GM23248 (cell line): ENCODE measurements at places on chromosomes 2 and 18. TPM values are rescaled to one million over a fixed set of nuclear protein-coding genes. Genes with fewer than 3 reads are reported as not detected.

GRCh38 chr18:11114653-11115052 lies 34.7 kb downstream of the PIEZO2 start:
- no peak for DNase-seq

GRCh38 chr2:38074058-38074763 lies 1.7 kb downstream of the CYP1B1 start:
- DNase-seq = no peak

DNA sequence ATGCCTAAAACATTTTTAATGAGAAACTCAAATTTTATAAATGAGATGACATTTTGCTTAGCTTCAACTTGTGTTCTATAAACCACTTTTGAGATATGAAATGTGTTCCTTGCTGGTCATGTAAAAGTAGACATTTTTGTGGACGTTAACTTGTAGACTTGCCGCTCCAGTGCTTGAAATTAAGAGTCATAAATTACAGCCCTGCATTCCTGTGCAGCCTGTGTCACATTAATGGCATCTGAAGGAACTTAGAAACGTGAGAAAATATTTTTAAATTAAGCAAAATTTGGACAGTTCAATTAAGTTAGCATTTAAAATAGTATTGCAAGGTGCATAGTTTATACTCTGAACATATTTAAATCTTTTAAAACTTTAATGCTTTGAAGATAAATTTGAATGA lies 98.3 kb upstream of the LDLRAD4 start:
- no peak for DNase-seq

- no peak for DNase-seq
Observed at GRCh38 chr2:240416821-240417220, 18.6 kb upstream of the GPC1 start.

DNA sequence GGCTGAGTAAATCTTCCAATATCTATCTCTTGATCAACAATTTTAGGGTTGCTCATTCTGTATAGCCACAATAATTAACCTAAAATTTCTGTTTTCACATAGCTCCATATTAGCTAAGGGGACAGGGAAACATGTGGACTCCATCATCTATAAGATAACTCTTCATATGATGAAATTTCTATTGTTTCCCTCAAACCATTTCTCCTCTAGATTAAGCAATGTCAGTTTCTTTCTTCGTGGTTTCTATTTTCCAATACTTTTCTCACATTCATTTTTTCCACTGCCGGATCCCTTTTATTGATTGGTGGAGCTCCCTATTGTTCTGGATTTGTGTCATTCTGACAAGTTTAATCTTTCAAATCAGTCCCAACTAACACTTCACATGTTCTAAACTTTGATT lies 1221.3 kb upstream of the ZEB2 start:
- no peak for DNase-seq

DNA sequence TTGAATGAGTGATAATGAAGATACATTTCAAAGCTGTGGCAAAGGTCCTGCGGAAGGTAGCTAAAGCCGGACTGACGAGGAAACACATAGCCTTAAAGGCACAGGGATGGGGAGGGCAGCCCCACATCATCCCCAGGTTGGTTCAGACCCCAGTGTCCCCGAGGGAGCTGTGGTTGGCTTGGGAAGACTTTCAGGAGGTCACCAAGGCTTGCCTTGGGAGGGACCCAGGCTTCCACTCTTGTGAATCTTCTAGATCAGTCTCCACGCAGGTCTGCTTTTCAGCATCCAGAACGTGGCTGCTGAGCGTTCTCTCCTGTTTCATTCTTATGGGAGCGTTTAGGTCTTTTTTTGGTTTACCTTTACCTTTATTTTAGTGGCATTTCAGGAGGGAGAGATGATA lies 16.8 kb downstream of the KIF1A start:
- DNase-seq = no peak

GRCh38 chr2:75276093-75277029 lies 77.0 kb upstream of the TACR1 start:
- DNase-seq = peak; percentile 86

GRCh38 chr2:88639865-88640264 lies 12.6 kb upstream of the EIF2AK3 start:
- DNase-seq = no peak

- DNase-seq = no peak
Observed at GRCh38 chr2:68721482-68722101, 13.0 kb upstream of the ARHGAP25 start.

DNA sequence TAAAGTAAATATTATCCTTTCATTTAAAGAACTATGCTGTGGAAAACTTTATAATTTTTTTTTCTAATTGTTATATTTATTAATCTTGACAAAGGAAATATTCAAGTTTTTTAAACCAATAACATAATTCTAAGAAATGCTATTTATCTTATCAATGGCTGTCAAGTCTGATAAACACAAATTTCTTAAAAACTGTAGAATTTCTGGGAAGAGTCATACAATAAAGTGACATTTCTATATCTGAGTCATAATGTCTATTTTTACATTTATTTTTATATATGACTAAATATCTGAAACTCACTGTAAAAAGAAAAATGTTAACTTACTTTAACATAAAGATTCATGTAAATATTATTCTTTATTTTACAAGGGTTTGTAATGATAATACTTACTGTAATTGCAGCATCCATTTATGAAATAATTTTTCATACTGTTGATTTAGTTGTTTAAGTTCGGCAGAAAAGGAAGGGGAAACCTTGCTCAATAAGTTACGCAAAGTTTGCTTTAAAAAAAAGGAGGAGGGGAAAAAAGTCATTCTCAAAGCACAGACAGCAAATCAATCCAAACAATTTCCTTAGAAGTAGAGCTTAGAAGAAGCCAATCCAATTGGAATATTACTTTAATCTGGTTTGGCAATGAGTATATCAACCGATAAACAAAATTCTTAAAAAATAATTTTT lies 32.4 kb downstream of the ORC2 start:
- DNase-seq = no peak

DNA sequence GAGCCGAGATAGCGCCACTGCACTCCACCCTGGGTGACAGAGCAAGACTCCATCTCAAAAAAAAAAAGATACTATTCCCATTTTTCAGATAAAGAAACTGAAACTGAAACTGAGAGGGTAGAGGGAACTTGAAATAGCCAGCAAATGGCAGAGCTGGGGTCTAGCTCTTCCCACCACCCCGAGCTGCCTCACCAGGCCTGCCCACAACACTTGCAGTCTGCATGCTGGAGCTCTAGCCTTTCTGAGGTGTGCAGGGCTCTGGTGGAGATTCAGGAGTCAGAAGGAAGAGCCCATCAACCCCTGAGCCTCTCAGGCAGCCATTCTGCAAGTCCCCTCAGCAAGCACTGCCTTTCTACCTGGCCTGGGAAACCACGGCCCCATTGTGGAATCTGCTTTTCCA lies 14.3 kb downstream of the EDAR start:
- no peak for DNase-seq

DNA sequence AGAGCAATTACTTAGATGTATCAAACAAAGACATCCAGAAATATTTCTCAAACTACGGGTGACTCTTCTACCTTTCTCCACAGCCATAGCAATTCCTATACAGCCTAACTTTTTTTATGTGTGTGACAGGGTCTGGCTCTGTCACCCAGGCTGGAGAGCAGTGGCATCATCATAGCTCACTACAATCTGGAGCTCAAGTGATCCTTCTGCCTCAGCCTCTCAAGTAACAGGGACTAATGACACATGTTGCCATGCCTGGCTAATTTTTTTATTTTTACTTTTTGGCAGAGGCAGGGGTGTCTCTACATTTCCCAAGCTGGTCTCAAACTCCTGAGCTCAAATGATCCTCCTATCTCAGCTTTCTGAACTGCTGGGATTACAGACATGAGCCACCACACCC lies 328.9 kb upstream of the NT5C1B start:
- DNase-seq = no peak

DNA sequence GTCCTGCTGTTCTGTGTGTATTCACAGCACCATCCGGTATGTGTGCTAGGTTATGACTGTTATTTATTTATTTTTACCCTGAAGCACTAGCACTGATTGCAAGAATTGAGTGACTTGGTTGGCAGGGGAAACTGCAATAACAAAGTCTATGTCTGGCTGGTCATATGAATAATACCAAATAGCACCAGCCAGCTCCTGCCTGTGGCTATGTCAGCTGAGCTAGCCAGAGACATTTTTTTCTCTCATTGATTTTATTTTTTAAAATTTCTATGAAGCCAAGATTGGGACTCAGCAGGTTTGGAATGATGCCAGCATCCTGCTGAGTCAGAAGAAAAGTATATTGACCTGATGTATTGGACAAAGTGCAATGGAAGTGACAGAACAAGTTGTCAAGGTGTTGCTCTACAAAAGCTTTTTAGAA lies 188.5 kb upstream of the CDH2 start:
- peak; percentile 46 for DNase-seq

DNA sequence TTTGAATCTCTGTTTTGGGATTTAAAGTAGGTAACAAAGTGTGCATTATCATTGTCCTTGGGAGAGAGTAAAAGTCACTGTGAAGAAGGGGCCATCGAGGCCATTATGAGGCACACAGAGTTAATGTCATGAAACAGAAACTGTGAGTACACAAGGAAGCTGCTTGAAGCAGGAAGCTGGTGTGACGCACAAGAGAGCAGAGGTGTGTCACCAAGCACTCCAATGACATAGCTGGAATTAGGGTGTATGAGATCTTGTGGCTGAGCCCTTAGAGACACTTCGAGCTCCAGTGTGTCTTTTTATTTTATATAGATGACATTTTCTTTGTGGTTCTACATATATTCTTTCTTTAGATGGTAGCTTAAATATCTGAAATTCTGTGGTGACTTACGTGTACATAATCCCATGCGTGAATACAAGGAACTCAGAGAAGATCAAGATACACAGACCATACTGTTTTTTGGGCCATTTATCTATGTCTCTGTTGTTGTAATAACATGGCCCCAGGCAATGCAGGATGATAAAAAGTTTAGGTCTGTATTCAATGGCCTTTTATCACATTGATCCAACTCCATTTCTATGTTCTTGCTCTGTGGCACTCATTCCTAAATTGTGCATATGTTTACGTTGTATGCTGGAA lies 164.7 kb upstream of the FAM98A start:
- no peak for DNase-seq

- no peak for DNase-seq
Observed at GRCh38 chr2:104078431-104079157, 775.3 kb upstream of the POU3F3 start.

DNA sequence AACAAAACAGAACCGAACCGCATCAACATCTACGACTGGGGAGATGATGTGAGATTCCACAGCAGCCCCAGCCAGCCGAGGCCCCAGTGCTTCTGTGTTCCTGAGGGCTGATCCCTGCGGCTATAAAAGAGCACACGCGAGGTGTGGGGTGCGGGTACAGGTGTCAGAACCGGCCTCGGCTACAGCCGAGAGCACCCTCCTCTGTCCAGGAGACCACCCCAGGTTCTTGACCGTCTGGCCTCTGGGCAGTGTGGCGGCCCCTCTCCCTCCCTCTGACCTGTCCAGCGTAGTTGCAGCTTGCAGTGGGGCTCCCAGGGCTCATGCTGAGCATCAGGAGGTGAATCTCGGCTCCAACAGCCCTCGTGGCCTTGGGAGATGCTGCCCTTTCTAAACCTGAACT lies 23.7 kb downstream of the RTP5 start:
- DNase-seq = no peak

- DNase-seq = peak; percentile 84
Observed at GRCh38 chr2:85753035-85753524, 711 bp upstream of the ATOH8 start.

DNA sequence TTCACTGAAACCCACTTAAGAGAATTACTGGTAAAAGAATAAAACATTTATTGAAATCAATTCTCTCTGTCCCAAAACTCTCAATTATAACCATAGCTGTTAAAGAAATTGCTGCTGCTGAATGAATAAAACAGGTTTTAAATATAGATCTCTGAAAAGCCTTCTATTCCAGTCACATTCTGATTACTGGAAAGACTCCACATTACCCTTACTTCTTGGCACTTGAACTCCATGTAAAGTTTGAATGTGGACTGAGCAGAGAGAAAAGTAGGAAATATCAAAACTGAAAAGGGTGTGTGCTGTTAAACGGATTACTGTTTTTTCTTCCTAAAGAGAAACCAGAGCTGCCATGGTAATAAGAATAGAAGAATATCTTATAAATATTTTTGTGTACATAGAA lies 655.3 kb upstream of the SETBP1 start:
- DNase-seq = no peak

DNA sequence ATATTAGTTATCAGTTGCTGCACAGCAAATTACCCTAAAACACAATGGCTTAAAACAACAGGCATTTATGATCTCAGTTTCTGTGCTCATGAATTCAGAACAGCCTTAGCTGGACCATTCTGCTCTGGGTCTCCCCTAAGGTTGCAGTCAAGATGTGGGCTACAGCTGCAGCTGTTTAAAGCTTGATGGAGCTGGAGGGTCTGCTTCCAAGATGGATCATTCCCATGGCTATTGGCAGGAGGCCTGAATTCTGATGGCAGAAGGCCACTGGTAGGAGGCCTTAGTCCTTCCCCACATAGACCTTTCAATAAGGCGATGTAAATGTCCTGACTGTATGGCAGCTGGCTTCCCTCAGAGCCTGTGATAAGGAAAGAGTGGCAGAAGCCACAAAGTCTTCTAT lies 118.6 kb upstream of the SERPINE2 start:
- DNase-seq = no peak

DNA sequence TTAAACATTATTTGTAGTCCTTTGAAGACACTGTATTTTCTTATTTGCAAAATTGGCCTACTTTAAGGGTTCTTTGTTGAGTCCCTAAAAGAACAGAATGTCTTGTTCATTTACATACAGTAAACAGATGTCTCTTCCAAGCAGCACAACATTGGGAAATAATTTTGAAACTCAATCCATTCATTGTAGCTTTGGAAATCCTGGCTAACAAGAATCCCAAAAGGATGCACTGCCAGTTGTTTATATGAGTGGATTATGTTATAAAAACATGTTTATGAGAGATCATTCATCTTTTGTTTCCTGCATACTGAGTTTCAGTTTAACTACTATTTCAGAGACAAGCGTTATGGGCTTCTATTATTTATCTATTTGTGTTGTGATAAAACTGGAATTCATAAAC lies 499.3 kb downstream of the PID1 start:
- no peak for DNase-seq

GRCh38 chr2:43138441-43138840 lies 88.0 kb downstream of the ZFP36L2 start:
- DNase-seq = no peak

IL1A gene
- 0.54 TPM in 1 of 2 replicates, not detected in the other for total RNA-seq

RANBP2 gene
- 47.8 and 51.7 TPM in 2 replicates for total RNA-seq

AFF3 gene
- total RNA-seq = 0.76 and 0.86 TPM in 2 replicates

OTOS gene
- total RNA-seq = not detected in 2 replicates

TTR gene
- total RNA-seq = not detected in 2 replicates

SULT1C2 gene
- not detected in 2 replicates for total RNA-seq

PIEZO2 gene
- total RNA-seq = 1.1 and 1.5 TPM in 2 replicates

AGPS gene
- 32.6 and 36.7 TPM in 2 replicates for total RNA-seq

KCNE4 gene
- 3.8 and 5.9 TPM in 2 replicates for total RNA-seq

ACKR3 gene
- total RNA-seq = 6.1 and 10.1 TPM in 2 replicates

PARD6G gene
- total RNA-seq = 0.22 TPM in 1 of 2 replicates, not detected in the other

ESPNL gene
- total RNA-seq = 1.4 and 1.5 TPM in 2 replicates

ACADL gene
- not detected in 2 replicates for total RNA-seq

PMAIP1 gene
- total RNA-seq = 5.2 and 5.3 TPM in 2 replicates

CCDC74A gene
- total RNA-seq = 11.5 and 15.0 TPM in 2 replicates

WDR35 gene
- 7.3 and 9.1 TPM in 2 replicates for total RNA-seq
